ENCODE measurements at places on chromosomes 7 and 10.

DNA sequence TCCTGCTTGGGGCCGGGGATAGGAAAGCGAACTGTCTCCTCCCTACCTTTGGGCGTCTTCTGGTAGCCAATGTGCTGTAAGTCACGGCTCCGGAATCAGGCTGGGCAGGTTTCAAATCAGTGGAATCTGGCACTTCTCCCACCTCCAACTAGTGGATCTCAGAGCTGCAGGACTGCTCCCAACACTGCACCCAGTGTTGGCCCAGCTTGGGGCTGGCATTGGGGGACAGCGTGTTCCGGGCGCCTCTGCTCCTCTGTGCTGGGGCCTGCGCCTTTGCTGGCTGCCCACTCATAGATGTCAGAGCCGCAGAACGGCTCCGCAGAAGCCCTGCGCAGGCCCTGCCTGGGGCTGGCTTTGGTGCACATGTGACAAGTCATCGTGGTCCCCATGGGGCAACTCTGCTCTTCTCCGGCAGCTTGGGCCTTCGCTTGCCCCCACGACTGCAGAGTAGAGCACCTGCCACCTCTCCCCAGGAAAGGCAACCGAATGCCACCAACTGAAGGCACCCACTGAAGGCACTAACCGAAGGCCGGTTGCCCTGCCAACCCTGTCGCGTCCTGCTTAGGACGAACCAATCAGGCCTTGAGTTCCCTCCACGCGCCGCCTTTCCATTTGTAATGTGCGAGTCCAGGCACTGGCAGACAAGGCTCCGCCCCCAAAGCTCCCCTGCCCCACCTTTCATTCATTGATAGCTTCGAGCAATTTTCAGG, 85.5 kb upstream of the ABI1 start:
- no peak for DNase-seq

- peak; percentile 67 for DNase-seq
Observed at GRCh38 chr7:138875794-138876193, 77.8 kb upstream of the ATP6V0A4 start.

GRCh38 chr7:46675456-46675855, 754.4 kb upstream of the IGFBP3 start:
- no peak for DNase-seq

GRCh38 chr7:112448891-112449290, 1.4 kb upstream of the IFRD1 start:
- no peak for DNase-seq

- DNase-seq, result peak; percentile 59
Observed at GRCh38 chr7:150451833-150452461, 1.5 kb downstream of the GIMAP8 start.

- no peak for DNase-seq
Observed at GRCh38 chr7:44084701-44085100, 2.4 kb upstream of the POLM start.

DNA sequence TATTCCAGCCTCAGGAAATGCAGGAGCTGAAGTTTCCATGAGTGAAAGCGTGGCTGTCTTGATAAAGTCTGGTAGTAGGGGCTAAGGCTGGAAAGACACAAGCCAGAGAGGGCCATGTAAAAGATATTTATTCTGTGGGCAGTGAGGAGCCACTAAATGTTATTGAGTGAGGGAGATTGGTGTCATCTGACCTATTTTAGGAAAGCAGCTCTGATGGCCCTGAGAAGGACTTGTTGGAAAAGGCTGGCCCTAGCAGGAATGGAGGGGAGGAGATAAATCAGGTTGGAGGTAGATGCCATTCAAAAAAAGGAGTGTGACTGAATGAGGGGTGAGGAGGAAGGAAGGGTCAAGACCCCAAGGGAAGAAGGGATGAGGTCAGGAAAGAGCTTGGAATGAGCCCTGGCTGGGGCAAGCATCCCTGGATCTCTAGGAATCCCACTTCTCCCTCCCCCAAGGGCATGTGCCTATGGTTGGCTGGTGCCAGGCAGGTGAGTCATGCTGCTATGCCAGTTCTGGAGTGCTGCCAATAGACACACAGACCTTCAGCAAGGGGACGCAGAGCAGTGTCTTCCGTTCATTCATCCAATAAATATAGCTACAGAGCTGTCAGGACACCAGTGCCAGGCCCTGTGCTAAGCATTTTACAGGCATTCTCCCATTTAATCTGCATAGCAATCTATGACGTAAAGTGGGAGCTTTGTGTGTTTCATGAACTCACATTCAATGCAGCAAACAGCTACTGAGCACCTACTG, 2.0 kb downstream of the ANKRD2 start:
- no peak for DNase-seq

DNA sequence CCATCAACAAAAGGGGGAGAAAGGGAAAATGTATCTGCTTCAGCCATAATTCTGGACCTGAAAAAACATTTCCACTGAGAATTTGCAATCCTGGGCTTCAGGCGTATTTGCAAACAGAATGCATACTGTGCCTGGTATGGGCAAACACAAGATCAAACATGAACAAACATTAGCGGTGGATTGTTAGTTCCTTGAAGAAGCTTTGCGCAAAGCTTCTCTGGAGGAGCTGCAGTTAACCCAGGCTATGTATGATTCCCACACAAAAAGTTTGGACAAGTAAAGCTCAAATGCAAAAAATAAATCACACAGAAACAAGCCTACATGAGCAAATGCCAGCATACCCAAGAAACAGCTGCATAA, 20.4 kb upstream of the HILPDA start:
- DNase-seq, result no peak

- no peak for DNase-seq
Observed at GRCh38 chr10:74644738-74645137, 181.7 kb upstream of the KAT6B start.

- no peak for DNase-seq
Observed at GRCh38 chr10:43218951-43219837, 47.7 kb downstream of the RASGEF1A start.

GRCh38 chr7:155920068-155920461, 107.8 kb upstream of the SHH start:
- DNase-seq, result no peak

DNA sequence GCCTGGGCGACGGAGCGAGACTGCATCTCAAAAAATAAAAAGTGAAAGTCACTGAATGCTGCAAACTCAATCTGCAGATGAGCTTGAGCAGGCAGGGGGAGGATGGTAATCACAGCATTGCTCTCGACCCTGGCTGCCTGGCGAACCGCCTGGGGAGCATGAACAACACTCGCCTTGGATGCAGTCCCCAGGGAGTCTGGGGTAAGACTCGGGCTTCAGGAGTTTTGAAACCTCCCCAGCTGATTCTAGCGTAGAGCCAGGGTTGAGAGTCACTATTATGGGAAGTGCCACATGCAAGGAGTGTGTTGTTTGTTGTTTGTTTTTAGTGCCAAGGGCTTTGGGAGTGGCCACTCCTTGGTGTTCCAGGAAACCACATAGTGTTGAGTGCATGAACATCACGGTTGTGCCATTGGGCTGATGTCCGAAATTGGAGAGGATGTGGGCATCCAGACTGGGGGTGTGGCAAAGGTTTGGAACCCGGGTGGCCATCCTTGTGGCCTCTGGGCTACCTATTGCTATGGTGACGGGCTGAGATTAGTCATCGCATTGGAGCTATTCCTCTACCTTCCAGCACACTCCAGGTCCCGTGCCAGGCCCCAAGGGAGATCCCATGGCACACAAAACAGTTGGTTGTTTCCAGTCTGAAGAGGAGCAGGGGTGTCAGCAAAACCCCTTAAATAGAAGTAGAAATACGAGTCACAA, 92.6 kb downstream of the RGS10 start:
- no peak for DNase-seq

DNA sequence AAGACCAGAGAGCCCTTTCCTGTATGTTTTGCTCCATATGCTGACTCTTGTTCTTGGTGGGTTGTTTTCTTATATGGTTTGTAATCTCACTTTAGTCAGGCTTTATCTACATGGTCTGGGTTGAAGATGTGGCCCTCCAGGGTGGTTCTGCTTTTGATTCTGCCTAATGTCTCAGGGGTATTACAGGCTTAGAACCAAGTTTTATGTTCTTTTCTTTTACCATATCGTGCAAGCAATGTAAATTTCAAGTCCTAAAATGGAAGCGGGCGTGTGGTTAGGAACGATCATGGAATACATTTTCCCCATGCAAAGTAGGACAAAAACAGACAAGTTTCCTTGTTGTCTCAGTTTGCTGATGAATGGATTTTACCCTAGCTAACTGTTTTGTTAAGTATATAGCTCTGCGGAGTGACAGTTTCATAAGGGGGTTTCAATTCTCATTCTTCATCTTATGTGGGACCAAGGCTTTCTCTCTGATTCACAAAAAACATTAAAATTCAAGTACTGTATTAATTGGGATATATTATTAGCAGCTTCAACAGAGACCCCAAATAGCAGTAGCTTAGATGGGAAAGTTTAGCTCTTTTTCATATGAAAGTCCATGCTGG, 58.7 kb downstream of the MTURN start:
- DNase-seq, result no peak

DNA sequence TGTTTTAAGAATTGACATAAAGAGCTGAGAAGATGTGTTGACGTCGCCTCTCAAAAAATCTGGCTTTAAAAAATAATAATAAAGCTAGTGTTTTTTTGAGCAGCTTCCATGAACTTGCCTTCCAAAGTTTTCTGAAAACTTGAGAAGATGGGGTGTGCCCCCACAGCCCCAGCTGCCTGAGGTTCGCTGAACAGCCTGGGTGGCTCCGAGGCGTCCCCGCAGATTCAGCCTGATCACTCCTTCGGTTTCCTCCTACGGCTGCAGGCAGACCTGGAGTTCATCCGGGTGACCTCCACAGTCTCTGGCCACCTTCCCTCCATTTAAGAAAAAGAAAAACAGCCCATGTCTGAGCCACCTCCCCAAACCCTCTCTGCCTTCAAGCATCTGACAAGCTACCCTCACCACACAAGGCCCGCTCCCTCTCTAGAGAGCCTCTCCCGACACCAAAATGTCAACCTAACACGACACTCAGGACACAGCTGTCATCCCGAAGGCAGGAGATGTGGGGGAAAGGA, 177.8 kb downstream of the PTPRN2 start:
- DNase-seq, result no peak

GRCh38 chr10:51075043-51075872, 971 bp downstream of the PRKG1 start:
- no peak for DNase-seq

- no peak for DNase-seq
Observed at GRCh38 chr10:100895896-100896295, 16.9 kb upstream of the SLF2 start.
